ENCODE measurements at places on chromosomes 6 and 20.

DNA sequence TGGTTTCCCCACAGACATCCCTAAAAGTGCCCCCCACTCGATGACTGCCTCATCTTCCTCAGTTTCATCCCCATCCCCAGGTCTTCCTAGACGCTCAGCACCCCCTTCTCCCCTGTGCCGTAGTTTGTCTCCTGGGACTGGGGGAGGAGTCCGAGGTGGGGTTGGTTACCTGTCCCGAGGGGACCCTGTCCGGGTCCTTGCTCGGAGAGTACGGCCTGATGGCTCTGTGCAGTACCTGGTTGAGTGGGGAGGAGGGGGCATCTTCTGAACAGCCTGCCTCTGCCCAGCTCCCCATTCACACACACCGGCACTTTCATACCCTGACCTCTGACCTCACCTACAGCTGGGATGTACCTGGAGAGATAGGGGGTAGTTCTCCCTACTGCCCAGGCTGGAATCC lies 2.1 kb downstream of the CUTA start:
- DNase-seq: no peak

GRCh38 chr6:160177220-160177619 lies 55.6 kb downstream of the SLC22A1 start:
- DNase-seq: no peak

DNA sequence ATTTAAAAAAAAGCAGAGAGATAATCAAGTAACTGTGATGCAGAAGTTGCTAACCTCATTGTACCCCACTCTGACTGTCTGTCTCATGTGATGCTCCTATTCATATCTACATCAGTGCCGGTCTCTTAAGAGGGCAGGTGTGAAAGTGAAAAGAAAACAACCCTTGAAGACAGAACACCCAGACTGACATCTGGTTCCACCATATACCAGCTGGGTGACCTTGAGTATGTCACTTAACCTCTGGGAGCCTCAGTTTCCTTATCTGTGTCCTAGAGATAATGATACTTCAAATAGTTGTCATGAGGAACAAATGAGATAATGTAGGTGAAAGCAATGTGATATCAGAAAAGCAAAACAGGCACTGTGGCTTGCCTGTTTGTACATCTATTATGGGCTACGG lies 426.8 kb upstream of the SOX4 start:
- no peak for DNase-seq

DNA sequence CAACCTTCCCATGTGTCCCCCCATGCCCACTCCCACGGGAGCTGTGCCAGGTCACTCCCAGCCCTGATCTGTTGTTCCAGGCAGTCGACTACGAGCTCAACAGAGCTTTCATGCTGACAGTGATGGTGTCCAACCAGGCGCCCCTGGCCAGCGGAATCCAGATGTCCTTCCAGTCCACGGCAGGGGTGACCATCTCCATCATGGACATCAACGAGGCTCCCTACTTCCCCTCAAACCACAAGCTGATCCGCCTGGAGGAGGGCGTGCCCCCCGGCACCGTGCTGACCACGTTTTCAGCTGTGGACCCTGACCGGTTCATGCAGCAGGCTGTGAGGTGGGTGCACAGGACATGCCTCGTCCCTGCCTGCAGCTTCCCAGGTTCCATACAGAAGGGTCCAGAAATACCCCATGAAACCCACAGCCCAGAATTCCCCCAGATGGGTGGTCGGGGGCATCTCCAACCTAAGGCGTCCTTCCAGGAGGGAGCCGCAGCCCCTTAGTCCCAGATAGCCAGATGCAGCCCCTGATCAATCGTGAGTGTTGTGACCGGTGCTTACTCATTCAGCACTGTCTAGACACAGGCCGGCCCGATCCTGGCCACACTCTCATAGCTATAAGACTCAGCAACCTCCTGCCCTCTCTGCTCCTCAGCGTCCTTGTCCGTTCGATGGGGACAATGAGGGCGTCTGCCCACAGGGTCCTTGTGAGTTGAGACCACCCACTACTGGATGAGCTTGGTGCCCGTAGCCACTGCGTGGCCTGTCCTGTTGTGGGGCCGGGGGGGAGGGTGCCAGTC lies 142.1 kb downstream of the TAF4 start:
- no peak for DNase-seq

DNA sequence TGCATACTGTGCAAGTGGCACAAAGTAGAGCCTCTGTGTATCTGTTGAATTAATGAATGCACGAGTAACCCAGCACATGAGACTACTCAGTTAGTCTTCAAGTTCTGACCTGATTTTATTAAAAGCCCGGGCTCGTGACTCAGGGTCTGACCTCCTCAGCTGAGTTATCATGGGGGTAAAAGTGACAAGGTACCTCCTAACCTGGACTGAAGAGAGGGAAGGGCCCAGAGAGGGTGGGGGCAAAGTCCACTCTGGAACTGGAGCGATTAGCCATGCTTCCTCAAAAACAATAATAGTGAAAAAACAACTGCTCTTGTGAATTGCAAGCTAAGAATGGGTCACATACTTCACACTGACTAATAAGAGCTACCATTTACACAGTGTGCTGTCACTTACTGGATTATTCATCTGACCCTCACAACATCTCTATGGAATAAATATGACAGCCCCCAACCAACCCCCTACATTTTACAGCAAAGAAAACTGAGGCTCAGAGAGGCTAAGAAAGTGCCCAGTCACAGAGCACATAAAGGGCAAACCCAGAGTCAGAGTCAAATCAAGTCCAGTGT lies 26.7 kb downstream of the TRERF1 start:
- no peak for DNase-seq

- DNase-seq: no peak
These were observed 81.6 kb upstream of the MC3R start for GRCh38 chr20:56166781-56167465.

- DNase-seq: no peak
These were observed 373.5 kb upstream of the FLRT3 start for GRCh38 chr20:14710951-14711350.

DNA sequence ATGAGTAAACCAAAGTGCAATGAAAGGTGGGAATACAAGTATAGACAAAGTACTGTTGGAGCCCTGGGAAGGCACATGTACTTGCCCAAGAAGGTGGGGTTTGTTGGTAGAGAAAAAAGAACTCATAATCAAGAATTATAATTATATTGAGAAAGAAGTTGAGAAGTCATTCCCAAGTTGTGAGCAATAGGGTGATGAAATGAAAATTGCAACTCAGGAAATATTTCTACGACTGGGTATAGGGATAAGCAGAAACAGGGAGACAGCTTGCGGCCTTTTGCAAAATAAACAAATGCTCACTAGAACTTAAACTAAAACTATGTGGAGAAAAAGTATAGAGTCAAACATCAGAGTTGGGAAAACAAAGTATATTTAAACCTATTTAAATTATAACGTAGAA lies 250.7 kb upstream of the FAM83B start:
- no peak for DNase-seq

GRCh38 chr6:43929511-43929910 lies 159.5 kb downstream of the VEGFA start:
- no peak for DNase-seq

DNA sequence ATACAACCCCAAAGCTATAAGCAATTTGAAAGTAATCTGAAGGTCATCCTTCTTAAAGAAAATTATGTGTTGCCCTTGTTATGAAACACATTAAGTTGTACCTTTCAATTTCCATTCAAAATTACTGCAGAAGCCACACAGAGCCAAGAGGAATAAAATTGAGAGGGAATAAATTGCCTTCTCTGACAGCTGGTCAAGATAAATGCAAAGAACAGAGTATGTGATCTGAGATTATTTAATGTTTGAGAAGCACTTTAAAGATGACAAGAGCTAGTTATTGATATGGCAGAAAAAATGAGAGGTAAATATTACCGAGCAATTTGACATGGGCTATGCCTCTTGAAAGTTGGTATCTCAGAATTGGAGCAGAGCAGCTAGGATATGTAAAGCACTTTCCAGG lies 61.6 kb downstream of the TRDN start:
- DNase-seq: no peak

GRCh38 chr20:13384132-13384531 lies 163.1 kb downstream of the ISM1 start:
- no peak for DNase-seq

- no peak for DNase-seq
These were observed 381.9 kb upstream of the EPHA7 start for GRCh38 chr6:93801101-93801847.

GRCh38 chr6:105453968-105454367 lies 51.1 kb upstream of the PREP start:
- DNase-seq: no peak
